Colonic mucosa (tissue), 4 donors: ENCODE measurements at places on chromosomes 2 and 18.

- DNase-seq, result no peak
Measured at GRCh38 chr2:110904779-110905148, 172.4 kb downstream of the ACOXL start.

GRCh38 chr2:103135679-103136078 lies 373.8 kb downstream of the TMEM182 start:
- no peak for DNase-seq

GRCh38 chr2:165582863-165583506 lies 113.5 kb downstream of the CSRNP3 start:
- no peak for DNase-seq

DNA sequence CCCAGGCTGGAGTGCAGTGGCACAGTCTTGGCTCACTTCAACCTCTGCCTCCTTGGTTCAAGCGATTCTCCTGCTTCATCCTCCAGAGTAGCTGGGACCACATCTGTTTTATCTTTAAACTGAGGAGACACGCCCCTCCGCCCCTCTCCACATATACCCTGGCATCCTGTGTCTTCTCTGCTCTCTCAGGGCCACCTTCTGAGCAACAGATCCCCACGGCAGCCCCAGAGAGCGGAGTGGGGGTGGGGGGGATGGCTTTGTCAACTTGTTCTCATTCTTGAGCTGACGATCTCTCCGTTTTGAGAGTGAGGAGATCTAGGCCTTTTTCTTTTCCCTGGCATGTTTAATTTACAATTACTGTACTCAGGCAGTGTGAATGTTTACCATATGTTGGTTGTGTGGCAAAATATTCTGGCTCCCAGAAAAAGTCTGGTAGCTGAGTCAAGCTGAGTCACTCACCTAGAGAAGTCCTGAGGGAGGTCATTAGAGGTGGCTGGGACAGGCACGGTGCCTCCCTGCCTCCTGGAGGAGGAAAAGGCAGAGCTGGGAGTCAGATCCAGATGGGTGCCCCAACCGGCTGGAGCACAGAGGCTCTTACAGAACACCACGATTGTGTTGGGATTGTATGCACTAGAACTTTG lies 19.5 kb upstream of the ID2 start:
- DNase-seq, result no peak

GRCh38 chr2:30358351-30358750 lies 88.7 kb upstream of the LCLAT1 start:
- no peak for DNase-seq

DNA sequence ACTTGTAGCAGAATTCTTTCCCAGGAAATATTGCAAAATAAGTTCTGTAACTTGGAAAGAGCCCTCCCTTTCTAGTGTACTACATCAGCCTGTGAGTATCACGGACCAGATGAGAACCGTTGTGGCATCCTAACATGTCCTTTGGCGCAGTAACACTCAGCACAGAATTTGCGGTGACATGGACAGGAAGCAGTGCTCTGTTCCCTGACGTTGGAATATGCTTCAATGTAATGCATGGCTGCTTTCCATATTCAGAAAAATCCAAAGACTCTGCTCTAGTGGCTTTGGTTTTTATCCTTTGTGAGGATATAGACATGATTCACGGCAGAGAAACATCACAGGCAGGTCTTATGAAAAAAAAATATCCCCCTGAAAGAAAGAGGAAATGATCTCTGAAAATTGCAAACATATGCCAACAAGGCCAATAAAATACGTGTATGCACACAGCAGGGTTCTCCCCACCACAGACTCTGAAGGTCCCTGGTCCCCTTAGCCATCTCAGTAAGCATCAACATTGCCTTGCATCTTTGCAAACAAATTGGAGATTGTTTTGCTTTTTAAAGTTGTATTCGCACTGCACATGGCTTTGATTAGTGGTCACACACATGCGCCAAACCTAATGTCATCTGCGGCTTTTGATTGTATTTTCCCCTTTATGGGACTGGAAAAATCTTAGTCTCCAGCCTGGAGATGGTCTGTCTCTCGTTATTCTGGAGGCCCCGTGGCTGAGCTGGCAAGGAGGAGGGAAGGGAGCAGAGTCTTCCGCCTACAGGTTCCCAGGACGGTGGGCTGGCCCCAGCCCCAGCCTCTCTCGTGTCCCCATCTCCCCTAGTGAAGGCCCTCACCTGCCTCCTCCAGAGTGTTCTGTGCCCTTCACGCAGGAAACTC lies 122.9 kb downstream of the COPS8 start:
- DNase-seq, result no peak

- DNase-seq, result peak; percentile 82
Measured at GRCh38 chr2:231409776-231410175, 14.3 kb downstream of the B3GNT7 start.

- no peak for DNase-seq
Measured at GRCh38 chr2:158723181-158723838, 71.8 kb upstream of the DAPL1 start.

DNA sequence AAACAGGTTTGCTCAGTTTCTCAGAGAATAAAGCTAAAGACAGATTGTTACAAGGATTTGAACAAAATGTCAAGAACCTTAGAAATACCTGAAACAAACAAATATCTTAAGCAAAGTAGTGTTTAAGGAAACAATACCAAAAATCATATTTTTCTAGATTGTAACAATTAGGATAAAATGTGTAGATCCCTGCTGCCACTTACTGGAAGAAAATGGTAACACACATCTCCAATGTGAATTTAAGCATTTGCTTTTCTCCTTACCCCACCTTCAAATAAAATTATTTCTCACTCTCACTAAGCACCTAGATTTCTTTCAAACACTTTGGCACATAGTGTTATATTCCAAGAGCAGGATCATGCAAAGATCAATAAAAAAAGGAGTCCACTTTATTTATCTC lies 34.9 kb downstream of the SUCLG1 start:
- no peak for DNase-seq

- no peak for DNase-seq
Measured at GRCh38 chr18:48206887-48207286, 202.3 kb downstream of the ZBTB7C start.

- DNase-seq, result no peak
Measured at GRCh38 chr18:272650-273049, 4.8 kb upstream of the THOC1 start.

DNA sequence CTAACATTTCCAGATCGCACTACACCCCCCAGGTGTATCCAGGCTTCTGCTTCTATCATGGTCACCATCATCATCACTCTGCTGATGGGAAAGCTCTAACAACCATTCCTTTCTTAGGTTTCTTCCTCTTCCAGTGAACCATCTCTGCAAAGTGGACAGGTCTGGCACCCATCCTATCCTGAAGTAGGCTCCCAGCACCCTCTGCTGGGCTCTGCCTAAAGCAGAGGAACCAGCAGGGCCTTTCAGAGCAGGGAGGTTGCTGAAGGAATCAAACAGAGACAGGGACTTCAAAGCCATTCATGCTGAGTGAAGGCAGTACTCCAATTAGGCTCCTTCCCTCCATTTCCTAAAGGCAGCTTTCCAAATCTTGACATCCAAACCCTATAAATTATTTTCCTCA lies 27.2 kb upstream of the SATB2 start:
- DNase-seq, result peak; percentile 57

DNA sequence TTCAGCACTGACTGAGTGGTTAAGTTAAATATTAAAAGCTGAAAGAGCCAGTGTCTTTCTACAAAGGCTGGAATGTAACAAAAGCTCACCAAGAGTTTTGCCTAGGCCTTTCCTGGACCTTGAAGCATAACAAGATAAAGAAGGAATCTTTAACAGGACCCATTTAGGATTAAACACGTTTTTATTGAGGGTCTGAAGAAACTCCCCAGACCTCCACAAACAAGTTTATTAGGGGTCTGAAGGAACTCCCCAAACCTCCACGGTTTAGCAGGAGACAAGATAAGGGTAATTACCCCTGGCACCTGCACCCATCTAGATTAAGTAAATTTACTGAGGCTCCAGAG lies 104.0 kb downstream of the ACAA2 start:
- no peak for DNase-seq

DNA sequence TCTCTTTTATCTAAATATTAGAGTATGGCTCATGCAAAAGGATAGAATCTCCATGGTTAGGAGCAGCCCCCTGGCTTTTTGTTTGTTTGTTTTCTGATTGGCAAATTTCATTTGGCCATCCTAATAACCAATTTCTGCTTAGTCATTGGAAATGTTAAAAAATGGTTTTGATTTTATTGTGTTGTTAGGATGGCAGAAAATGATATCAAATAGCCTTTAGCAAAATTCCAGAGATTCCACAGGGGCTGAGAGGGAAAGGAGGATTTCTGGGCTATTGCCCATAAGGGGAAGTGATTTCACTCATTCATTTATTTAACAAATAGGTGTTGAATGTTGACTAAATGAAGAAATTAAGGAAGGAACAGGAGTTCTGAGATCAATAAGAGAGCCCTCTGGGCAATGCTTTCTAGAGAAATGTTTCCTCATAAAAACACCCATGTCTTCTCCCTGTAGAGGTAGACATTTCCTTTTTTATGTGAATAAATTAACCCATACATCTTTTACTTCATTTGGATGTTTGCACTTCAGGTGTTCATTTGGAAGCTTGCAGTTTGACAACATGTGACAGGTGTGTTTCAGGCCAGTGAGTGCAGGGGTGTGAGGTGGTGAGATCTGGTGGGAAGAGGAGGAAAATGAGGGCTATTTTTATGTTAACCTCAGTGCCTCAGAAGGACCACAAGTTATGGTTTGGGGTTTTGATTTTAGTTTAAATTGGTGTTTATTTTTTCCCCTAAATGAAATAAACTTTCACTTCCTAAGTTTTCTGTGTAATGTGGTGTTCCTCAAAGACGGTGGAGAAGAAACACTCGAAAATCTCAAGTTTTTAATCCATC lies 61.7 kb upstream of the EPC2 start:
- DNase-seq, result no peak

DNA sequence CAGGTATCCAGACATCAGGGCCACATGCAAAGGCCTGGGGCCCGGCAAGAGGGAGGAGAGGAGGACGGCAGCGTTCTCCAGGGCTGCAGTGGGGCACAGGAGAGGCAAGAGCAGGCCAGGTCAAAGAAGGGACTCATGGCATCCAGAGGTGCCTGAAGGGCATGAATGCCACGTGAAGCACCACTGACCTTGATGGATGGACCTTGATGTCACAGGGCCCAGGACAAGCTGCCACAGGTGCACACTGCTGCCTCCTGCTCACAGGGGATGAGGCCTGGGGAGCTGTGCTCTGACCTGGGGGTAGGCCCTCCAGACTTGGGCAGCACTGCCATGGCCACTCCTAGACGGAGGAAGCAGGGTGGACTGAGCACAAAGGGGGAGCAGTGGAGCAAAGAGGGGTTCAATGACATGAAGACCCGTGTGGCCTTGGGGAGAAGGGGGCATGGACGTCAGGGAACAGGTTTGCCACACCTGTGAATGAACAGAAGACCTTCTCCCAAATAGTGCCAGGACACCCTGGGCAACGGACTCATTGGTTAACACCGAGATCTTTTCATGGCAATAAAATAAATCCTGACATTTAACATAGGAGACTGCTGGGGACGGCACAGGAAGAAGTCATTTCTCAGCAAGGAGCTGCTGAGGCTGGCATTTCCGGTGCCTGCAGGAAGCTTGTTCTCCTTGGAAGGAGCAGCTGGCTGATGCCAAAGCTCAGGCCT lies 65.6 kb downstream of the EMX1 start:
- DNase-seq, result no peak

DNA sequence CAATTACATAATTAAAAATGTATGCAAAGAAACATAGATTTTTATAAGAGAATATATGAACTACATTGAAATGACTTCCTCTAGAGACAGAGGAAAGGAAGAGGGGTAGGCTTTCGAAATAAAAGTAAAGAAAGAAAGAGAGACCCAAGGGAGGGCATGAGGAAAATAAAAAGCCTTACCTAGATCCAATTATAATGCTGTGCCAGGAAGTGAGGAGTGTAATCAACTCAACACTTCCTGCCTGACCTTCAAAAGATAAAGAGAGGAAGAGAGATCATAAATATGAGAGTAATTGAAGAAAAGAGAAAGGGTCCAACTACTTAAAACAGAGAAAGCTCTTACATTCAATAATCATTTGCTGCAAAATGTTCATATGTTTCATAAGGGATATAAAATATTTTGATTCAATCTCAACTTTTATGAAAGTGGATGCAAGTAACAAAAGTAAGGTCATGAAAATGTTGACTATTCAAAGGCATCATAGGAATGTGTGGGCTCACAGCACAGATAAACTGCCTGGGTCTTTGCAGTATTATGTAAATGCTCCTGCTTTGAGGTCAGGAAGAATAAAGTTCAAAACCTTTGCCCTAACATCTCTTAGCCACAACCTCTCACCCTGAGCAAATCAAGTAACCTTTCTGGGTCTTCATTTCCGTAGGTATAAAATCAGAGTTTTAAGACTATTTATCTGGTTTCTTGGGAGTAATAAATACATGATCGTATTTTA lies 1237.7 kb downstream of the LRP1B start:
- DNase-seq, result no peak

GRCh38 chr2:173226899-173227698 lies 127.6 kb upstream of the CDCA7 start:
- DNase-seq, result peak; percentile 41

GRCh38 chr2:6526093-6526824 lies 339.4 kb downstream of the CMPK2 start:
- no peak for DNase-seq

- DNase-seq, result no peak
Measured at GRCh38 chr2:37748541-37748940, 77.1 kb upstream of the CDC42EP3 start.

GRCh38 chr18:61086657-61087056 lies 246.6 kb upstream of the CDH20 start:
- no peak for DNase-seq

DNA sequence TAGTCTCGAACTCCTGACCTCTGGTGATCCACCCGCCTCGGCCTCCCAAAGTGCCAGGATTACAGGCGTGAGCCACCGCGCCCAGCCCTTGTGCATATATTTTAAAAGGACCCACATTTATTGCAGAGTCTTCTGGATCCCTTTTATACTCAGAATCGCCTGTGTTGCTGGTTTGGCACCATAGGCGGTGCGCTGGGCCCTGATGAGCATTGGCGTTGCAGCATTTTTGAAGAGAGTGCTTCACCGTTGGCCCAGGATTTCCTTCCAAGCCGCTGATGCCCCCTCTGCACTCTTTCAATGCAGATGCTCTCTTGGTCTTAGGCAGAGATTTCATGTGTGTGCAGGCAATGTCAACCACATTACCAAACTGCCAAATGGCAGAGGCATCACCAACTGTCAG lies 13.5 kb upstream of the TFCP2L1 start:
- DNase-seq, result no peak

GRCh38 chr18:22132763-22133162 lies 36.6 kb upstream of the GATA6 start:
- DNase-seq, result no peak
